Stimulated activated CD8-positive, alpha-beta memory T cell treated with anti-CD3 and anti-CD28 coated beads, Interleukin-7, amount 100 ng/mL, for 1 hour (primary cell): ENCODE measurements at places on chromosomes 12 and 14.

GRCh38 chr14:93303659-93304058, 29.2 kb downstream of the BTBD7 start:
- no peak for DNase-seq

GRCh38 chr12:26231470-26231869, 36.1 kb downstream of the SSPN start:
- DNase-seq: no peak

GRCh38 chr14:105082703-105083102, 17.5 kb upstream of the GPR132 start:
- no peak for DNase-seq

- DNase-seq: no peak
Measured at GRCh38 chr12:127773520-127773919, 493.4 kb upstream of the TMEM132C start.

- DNase-seq: no peak
Measured at GRCh38 chr12:109710747-109711595, 2.7 kb upstream of the FAM222A start.

DNA sequence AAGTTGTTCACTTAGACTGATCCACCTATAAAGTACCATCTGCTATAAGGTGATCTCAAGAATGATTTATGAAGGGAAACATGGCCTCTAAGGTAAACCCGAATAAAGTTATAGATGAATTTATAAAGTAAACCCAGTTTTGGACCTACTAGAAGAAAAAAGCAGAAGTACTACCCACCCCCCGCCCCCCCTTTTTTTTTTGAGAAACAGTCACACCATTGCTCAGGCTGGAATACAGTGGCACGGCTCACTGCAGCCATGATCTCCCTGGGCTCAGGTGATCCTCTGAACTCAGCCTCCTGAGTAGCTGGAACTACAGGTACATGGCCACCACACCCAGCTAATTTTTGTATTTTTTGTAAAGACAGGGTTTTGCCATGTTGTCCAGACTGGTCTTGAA, 3.9 kb downstream of the ENTPD5 start:
- no peak for DNase-seq

DNA sequence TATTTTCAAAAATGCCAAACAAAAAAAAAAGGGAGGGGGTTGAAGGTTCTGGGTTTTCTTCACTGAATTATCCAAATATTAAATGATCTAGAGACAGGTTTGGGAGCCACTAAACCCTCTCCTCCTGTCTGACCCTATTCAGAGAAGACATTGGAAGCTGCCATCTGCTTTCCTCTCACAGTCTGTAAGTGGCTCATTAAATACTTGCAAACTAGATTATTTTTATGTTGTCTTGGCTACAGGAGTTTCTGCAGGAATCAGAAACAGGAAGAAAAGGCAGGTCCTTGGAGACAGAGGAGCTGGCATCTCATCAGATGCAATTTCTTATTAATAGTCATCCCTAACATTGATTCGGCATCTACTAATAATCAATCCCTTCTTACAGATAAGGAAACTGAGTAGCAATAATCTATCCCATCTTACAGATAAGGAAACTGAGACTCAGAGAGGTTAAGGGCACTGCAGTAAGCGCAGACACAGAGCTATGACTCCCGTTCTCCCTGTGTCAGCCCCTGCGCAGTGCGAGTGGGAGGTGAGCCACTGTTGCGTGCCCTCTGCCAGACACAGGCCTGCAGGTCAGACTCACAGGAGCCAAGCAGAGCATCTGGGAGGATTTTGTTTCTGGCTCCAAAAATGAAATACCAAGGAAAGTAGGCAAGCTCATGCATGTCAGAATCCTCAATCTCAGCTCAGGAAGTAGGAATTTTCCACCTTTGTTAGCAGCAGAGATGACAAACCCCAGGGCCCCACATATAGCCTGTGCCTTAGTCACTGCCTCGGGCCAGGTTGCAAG, 11.0 kb downstream of the BDKRB2 start:
- DNase-seq: no peak

DNA sequence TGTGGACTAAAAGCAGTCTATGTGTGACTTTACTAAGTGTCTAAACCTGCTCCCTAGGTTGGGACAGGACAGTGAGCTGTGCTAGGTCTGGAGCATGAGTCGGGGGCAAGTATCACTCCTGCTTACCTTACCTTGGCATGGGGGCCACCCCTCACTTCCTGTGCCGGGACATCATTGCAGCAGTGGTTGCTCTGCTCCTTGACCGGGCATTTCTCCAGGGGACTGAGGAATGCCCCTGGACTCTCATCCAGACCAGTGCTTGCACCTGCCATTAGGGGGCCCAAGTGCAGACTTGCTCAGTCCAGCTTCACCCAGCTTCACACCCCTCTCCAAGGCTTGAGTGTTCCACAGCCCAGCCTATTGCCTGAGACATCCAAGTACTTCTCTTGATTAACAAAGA, 84.7 kb upstream of the NELL2 start:
- DNase-seq: no peak

DNA sequence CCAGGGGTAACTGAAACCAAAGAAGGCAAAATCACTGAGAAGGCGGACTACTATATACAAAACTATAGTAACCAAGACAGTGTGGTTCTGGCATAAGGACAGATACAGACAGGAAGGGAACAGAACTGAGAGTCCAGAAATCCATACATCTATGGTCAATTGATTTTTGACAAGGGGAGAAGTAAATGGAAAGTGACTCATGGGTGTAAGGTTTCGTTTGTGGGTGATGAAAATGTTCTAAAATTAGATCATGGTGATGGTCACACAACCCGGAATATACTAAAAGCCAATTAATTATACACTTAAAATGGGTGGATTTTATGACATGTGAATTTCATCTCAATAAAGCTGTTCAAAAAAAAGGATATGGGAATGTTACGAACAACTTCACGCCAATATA, 18.7 kb downstream of the ANGEL1 start:
- no peak for DNase-seq

GRCh38 chr12:124025661-124026060, 52.6 kb downstream of the ZNF664 start:
- DNase-seq: no peak

GRCh38 chr12:132132609-132133430, 11.3 kb downstream of the DDX51 start:
- DNase-seq: no peak

- no peak for DNase-seq
Measured at GRCh38 chr14:92760524-92760805, 12.0 kb upstream of the LGMN start.

- no peak for DNase-seq
Measured at GRCh38 chr14:39957290-39957689, 525.1 kb upstream of the FBXO33 start.

GRCh38 chr12:117968826-117969659, at the start of gene KSR2:
KSR2 (minus strand) TSS chr12:117968990; CDS start chr12:117968255, 735 bp downstream.
- DNase-seq: no peak

DNA sequence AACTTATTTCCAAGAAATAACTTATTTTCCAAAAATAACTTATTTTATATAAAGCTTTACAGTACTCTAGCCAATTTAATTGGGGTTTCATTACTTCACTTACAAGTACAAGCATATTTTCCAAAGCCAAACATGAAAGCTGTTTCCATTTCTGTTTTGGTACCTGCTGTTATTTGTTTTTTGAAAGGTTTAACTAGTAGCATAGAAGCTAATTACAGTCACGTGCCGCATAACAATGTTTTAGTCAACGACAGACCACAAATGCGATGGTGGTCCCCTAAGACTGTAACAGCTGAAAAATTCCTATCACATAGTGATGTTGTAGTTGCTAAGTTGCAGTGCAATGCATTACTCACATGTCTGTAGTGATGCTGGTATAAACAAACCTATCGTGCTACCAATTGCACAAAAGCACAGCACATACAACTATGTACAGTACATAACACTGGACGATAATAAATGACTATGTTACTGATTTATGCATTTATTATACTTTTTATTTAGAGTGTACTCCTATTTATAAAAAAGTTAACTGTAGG, 21.7 kb downstream of the PTPN21 start:
- no peak for DNase-seq

DNA sequence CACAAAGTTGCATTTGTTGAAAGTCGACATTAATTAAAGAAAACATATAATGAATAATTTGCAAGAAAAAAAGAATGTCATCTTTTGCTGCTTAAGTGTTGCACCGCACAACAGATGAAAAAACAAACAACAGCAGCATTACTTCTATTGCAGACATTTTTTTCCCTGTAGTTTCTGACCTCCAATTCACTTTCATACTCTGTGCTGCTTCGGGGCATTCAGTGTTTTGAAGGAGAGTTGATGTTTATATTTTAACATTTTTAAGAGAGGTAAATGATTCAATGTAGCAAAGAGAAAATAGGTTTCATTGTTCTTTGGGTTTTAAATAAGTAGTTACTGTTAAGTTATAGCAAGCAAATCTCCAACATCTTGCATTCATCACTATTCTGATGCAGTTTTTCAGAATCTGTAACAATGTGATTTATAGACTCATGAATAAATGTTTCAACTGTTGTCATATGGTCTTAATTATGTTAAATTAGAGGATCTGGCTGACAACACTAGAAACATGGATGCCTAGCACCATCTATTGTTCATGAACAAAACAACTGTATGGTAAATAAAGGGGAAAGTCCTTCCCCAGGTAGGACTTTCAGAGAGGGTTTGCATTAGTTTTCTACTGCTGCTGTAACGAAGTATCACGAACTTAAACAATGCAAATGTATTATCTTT, 168.1 kb downstream of the BCAT1 start:
- no peak for DNase-seq

DNA sequence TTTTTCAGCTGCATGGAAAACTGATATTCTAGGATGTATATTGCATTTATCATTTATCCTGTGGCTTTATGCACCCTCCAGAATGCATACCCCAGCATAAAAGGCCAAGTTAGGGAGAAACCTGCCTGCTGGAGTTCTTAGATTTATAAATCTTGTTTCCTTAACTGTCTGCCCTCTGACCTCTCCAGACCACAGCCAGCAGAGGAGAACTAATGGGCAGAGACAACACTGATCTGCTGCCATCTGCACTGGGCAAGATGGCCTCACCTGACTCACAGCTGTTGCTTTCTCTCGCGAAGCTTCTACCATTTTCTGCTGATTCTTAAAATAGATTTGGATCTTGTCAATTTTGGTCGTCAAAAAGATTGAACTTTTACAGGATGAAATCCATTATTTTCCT, 65.8 kb downstream of the PPP2R5C start:
- no peak for DNase-seq

- peak; percentile 20 for DNase-seq
Measured at GRCh38 chr12:52007158-52007921, 594 bp downstream of the TAMALIN start.

- no peak for DNase-seq
Measured at GRCh38 chr12:25573346-25573745, 20.3 kb upstream of the LMNTD1 start.

DNA sequence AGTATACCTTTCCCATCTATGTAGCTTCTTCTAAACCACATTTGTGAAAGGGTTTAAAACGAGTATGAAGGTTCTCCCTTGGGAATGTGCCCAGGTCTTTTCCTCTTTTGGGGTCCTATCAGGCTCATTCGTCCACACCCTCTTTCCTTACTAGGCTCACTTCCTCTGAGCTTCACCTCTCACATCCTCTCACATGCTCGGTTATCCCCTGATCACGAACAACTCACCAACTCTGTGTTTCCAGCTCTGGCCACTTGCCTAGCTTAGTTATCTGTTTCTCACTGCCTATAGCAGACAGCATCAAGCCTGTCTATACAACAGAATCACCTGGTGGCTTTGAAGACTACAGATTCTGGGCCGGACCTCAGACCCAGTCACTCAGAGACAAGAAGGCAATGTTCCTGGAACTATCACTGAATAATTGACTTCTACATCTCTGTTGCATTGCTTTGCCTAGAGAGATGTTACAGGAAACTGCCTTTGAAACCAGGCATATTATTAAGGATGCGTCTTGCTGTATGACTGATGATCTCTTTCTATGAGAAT, 158.2 kb downstream of the FOXN3 start:
- DNase-seq: no peak

GRCh38 chr12:55716582-55716957, 724 bp downstream of the BLOC1S1 start:
- DNase-seq: no peak

GRCh38 chr14:85565862-85566296, 35.9 kb downstream of the FLRT2 start:
- DNase-seq: no peak

DNA sequence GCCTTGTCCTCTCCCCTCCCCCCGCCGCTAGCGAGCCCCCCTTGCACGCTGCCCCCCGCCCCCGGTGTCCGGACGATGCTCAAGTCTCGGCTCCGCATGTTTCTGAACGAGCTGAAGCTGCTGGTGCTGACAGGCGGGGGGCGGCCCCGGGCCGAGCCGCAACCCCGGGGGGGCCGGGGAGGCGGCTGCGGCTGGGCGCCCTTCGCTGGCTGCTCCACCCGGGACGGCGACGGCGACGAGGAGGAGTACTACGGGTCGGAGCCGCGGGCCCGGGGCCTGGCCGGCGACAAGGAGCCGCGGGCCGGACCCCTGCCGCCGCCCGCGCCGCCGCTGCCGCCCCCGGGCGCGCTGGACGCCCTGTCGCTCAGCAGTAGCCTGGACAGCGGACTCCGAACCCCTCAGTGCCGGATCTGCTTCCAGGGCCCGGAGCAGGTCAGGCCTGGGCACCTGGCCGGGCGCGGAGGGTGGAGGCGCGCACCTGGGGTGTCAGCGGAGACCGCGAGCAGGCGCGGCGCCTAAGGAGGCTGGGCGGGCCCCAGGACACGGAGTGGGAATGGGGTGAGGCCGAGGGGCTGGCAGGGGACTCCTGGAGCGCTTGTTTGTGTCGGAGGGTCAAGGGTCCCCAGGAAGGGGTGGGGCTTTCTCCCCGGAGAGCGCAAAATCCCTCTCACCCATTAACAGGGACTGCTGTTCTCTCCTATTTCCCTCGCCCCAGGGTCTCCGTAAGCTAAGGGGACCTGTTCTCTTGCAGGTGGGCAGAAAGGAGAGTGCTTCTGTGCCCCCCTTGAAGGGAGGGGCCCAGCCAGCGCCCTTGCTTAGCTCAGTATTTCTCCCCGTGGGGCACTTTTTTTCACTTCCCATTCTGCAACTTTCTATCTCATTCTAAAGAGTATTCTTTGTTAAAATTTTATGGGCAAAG, 810 bp downstream of the MARCHF9 start:
- DNase-seq: no peak

- no peak for DNase-seq
Measured at GRCh38 chr12:113246478-113247122, 25.3 kb downstream of the TPCN1 start.

DNA sequence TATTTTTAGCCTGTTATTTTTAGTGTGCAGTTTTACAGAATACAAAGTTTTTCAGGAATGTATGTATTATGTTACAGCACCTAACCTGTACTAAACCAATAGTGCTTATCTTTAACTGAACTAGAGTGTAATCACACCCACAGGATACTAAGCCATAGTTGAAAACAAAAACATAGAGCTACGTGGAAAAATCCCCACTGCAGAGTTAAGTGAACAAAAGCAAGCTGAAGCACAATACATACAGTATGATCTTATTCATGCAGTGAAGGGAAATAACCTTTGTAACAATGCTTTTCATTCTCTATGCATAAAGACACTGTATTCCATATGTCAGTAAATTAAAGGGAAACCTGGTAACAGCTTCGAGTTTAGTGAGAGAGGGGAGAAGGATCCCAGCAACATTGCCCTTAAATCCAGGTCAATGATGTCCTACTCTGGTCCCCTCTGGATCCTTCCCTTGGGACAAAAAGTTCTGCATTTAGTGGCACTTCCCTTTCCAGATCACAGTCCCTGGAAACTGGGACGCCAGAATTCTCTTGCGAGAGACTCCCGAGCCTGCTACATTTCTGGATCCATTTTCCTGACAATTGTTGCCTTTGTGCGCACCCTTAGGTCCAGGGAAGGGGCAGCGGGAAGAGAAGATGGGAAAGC, 121.3 kb upstream of the CCND2 start:
- DNase-seq: no peak
